ENCODE measurements at places on chromosomes 11 and 22.

DNA sequence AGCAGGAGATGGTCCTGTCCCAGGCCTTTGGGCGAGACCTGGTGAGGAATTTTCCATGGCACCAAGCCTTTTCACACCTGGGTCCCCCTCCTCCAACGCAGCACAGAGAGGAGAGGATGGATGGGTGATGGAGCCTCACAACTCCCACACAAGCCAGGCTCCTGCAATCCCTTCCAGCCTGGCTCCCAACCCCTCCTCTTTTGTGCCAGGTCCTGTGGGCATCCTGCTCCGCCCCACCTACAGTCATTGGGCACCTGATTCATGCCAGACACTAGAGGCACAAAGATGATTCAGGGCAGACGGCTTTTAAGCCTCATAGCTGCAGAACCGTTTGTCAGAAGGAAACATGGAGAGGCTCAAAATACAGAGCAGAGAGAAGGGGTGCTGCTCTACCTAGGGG lies 16.1 kb upstream of the MYRF start:
- no peak for DNase-seq

- peak; percentile 33 for DNase-seq
These were observed 10.3 kb upstream of the CTSD start for GRCh38 chr11:1773994-1774550.

DNA sequence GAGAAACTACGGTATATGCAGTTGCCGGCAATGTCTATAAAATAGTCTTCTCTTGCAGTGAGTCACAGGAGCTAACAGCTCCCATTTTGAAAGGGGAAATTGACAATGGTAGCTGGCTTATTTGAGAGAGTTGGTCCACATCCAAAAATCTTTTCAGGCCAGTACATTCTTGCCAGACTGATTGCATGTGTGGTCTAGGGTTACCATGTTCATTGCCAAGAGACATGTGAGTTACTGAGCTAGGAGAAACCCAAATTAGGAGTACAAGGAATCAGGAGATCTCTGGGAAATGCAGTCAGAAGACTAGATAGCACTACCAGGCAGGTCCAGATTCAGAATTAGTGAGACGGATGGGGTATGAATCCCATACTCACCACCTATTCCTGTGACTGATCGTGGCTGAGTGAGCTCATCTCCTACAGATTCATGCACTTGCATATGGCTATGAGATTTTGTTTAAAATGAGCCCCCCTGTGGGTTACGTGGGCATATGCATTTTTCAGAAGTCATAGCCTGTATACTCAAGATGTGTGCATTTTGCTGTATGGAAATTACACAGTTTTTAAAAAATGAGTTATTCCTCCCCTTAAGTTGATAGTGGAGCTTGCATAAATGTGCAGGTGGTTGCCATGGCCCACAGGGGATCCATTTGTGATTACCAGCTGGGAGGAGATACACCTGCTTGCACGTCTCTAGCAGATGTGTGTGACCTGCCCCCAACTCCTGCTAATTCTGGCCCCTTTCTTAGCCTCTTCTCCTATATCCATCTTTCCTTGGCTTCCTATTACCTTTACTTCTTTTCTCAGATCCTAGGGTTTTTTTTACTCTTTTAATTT lies 102.7 kb downstream of the COMMD9 start:
- no peak for DNase-seq

DNA sequence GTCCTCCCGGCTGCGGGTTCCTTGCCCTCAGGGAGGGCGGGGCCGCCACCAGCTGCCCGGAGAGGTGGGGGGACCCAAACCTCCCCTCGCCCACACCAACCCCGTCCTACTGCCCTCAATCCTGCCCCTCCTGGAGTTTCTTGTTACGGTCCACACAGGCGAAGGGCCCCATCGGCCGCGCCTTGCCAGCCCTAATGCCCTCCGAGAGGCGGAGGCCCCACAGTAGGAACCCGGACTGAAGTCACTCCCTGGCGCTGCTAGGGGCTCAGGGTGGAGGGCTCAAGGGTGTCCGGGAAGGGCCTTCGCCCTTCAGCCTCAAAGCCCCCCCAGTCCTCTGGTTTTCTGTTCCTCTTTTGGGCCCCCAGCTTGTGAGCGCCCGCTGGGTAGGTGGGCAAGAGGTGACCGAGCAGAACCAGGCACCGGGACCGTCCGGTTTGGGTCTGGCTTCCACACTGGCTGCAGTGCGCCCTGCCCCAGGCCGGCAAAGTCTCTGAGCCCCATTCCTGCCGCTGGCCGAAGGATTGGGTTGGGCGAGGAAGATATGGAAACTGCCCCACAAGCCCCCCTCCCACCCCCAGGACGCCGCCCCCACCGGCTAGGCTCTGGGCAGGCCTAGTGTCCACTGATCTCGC lies 24.5 kb downstream of the DUSP8 start:
- DNase-seq, result no peak

DNA sequence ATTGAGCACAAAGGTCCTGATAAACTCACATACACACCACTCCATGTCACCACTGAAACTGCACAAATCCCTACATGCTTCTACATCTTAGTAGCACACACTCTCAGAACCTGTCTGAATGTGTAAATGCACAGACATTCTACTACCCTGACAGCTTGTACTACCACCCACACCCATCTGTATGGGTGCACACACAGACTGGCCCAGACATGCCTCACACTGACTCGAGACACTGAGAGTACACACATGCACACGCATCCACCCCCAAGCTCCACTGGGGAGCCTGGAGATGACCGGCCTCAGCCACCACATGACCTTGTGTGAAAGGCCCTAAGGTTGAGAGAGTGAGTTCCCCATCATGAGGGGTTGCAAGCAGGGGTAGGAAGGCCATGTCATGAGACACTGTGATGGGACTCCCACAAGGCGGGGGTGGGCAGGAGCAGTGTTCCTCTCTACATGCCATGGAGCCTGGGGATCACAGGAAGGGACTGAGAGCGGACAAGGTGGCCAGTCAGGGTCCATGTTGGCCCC lies 28.1 kb downstream of the ARAP1 start:
- no peak for DNase-seq

- DNase-seq, result no peak
These were observed 2.7 kb downstream of the DRD2 start for GRCh38 chr11:113472471-113472870.
